Thoracic aorta (tissue), 2 donors: ENCODE measurements at places on chromosomes 7 and 10.

DNA sequence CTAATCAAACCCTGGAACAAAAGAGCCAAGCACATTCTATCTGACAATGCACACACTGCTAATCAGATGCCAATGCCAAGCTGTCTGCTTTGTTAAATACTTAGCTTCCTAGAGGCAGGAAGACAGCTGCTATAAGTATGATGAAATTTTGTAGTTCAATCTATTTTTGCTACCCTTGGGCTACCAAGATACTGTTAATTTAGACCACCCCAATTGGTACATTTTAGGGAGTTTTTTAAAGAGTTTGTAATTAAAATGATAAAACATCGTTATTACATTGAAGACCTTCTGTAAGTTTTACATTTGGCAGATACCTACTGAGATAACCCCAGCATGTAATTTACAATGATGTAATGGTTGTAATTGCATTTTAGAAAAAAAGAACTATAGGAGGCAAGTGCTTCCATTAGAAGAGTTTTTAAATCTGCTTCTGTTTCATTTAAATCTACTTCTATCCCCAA lies 268.5 kb downstream of the ADK start:
- DNase-seq, result no peak

- DNase-seq, result no peak
These were observed 74.8 kb upstream of the ASAH2 start for GRCh38 chr10:50326172-50326555.

DNA sequence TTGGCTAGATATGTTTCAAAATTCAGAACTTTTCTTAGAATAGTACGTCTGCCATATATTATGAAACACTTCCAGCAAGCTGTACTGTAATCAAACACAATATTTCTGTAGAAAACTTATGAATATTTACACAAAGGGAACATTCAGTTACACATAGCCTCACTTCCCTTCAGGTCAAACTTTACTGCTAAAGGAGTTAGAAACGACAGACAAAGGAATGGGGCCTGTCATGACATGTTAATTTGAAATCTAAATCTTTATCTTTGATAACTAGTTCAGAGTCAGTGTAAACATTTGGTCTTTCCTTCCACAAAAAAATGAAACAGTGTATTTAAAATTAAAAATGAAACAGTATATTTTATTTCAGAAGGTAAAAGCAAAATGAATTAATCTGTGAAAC lies 1.0 kb upstream of the CROT start:
- no peak for DNase-seq

DNA sequence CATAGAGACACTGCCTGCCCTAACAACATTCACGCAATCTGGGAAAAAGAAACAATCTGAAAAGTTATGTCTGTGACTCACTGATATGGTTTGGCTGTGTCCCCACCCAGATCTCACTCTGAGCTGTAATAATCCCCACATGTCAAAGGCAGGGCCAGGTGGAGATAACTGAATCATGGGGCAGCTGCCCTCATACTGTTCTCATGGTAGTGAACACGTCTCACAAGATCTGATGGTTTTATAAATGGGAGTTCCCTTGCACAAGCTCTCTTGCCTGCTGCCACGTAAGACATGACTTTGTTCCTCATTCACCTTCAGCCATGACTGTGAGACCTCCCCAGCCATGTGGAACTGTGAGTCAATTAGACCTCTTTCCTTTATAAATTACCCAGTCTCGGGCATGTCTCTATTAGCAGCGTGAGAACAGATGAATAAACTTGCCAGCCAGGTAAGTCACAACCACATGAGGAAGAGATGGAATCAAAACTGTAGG lies 341.5 kb upstream of the AOAH start:
- DNase-seq, result no peak

- no peak for DNase-seq
These were observed 64.8 kb upstream of the INSIG1 start for GRCh38 chr7:155232911-155233310.

DNA sequence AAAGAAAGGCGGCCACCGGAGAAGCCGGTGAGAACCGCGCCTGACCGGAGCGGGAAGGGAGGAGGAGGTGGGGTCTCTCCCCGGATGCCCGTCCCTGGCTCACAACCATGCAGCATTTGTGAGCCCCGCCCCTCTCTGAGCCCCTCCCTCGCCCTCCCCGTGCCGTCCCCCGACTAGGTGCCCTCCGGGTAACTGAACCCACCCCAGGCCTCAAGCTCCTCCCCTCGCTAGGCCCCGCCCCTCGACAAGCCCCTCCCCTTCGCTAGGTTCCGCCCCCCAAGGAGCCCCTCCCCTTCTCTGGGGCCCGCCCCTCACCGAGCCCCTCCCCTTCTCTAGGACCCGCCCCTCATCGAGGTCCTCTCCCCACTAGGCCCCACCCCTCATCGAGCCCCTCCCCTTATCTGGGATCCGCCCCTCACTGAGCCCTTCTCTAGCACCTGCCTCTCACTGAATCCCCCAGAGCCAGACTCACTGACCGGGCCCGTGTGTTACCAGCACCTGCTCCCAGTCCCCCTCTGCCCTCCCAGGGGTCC lies 42.2 kb upstream of the HSPB1 start:
- DNase-seq, result no peak

GRCh38 chr7:11188529-11189310 lies 215.0 kb downstream of the PHF14 start:
- no peak for DNase-seq

DNA sequence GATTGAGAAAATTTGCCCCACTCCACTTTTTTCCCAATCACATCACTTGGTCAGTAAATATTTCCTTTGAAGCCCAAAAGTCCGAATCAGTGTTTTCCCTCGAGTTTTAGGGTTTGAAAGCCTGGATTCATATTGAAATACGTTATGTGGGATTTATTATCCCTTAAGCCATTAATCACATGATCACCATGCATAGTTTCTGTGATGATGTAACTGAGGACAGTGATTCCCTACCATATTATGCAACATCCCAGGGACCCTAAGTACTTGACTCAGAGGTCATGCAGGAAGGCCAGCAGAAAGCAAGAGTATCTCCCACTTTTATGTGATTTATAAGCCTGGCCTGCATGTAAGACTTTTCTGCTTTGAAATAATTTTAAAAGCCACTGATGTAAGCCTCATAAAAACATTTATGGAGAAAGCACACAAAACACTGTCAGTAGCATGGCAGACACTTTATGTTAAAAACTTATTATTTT lies 630.6 kb upstream of the ZWINT start:
- no peak for DNase-seq

GRCh38 chr7:130973637-130974036 lies 239.6 kb upstream of the KLF14 start:
- no peak for DNase-seq

- DNase-seq, result peak; percentile 13
These were observed 442.5 kb downstream of the KCNMA1 start for GRCh38 chr10:77195101-77195500.

DNA sequence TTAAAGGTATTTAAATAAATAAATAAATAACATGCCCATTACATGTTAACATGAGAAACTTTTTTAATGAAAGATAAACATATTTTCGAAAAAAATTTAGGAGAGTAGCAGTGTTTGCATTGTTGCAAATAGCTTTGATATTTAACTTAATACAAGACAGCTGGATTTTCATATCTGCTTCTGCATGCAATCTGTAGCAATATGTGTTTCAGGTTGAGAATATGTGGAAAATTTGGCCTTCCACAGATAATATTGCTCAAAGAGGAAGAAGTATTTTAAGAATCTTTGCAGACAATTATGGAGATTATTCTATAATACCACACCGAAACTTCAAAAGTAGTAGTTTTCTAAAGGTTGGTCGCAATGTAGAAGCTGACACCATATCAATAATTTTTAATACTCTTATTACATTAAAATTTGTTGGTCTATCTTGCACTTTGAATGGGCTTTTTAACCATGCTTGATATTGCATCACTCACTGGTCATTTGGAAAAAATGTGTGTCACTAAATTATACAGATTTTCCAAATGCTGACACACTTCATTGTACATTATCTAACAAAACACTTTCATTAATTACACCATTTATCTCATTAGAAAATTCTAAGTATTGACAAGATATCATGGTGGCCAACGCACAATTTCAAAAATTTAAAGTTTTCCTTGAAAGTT lies 229.8 kb upstream of the HDAC9 start:
- DNase-seq, result no peak

DNA sequence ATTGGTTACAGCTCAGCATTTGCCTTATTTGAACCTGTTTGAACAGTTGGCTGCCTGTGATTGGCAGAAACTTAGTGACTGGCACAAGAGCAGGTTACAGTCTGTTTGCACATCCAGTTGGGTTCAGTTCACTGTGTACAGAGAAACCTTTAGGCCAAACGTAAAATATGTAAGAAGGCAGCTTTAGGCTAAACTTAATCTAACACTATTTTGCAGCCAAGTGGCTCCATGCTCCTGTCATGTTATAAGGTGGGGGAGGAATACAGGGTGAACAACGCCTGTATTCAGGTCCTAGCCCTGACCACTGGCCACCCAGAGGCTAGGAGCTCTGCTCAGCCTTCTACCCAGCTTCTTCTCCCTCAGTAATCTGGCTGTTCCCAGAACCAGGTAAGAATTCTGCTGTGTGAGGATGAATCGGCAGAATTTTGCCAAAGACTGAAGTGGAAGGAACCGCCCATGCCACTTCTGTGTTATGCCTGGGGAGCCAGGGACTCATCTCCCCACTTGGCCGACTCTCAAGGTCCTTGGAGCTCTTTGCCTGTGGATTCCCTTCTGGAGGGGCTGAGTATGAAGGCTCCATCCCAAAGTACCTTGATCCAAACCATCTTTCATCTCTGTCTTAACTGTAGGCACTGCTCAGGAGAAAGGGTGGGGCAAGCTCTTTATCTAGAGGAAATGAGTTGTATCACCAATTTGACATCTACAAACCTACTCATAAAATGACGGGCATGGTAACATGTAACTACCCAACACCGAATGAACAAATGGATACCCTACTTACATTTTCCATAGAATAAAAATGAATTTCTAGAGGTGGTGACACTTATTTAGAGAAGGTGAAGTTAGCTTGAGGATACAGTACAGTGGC lies 164.4 kb upstream of the NAMPT start:
- no peak for DNase-seq

DNA sequence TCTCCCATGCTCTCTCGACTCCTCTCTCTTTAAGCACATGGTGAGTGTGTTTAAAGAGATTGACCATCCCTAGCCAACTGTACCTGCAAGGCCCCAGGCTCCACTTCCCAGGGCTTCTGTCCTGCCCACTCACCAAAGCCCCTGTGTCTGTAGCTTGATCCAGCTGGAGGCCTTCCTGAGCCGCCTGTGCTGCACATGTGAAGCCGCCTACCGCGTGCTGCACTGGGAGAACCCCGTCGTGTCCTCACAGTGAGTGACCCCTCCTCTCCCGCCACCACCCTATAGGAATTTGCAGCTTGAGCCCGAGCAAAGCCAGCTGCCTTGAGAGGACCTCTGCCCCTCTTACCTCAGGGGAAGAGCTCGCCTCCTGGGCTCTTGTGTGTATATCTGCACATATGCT lies 11.2 kb downstream of the ZFYVE27 start:
- DNase-seq, result no peak

DNA sequence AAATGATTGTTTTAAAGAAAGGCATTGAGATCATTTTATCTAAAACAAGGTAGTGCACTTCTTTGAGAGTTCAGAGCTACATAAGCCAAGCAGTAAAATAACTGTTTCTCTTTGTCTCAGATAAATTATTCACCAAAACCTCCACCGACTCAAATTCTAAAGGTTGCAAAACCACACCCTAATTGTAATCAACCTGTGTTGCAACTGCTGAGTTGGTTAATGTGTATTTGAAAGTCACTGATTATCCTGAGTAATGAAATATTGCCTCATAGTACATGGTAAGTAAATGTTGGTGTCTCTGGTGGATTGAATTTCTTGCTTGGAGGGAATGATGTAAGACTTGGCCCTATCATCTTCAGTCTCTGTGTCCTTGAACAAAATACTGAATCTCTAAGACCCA lies 35.9 kb upstream of the CYP2C9 start:
- no peak for DNase-seq

DNA sequence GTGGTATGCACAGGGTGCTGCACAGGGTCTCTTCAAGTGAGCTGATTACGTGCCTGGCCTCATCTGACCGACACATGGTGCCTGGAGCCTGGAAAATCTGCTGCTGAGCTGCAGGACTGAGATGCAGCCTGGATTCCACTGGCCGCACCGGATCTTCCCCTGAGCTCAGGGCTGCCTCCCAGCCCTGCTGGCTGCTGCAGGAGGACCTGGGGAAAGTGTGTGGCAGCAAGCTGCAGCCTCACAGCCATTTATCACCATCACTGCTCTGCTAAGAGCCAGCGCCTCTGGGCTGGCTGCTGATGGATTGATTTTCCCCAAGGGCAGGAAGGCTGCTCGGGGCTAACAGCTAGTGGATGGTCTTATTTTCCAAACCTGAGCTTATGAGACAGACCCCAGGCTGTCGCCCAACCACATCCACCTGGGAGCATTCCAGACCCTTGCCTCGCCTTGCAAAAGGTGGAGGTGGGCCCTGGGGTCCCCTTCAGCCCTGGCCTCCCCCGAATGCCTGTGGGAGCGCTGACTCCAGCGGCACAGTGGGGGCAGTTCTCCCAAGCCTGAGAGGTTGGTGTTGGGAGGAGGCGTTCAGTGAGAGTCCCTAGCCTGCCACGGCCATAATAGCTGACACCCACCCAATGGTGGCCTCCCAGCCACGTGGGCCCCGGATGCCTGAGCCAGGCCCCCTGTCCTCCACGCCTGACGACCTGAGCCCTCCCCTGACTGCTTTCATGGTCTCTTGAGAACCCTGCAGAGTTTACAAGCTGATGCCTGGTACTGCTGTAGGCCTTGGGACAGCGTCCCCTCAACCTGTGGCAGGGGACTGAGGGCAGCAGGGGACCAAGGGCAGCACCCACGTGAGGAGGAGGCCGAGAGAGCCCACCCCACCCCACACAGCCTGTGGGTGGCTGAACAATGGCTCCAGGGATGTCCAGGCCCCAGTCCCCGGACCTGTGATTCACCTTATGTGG lies 38.2 kb downstream of the STK32C start:
- DNase-seq, result no peak

DNA sequence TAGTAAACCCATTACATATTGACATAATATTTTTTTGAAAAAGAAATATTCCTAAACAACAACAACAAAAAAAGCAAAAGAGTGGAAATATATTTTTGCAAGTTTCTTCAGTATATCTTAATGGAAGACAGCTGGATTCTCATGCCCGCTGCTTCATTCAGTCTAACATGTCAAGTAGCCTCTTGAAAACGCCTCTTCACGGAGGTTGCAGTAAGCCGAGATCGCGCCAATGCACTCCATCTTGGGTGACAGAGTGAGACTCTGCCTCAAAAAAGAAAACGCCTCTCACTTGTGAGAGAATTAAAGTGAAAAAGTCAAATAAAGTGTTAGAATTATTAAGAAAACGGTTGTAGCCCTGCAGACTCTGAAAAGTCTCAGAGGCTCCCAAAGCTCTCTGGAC lies 1.3 kb downstream of the CUTC start:
- DNase-seq, result no peak

DNA sequence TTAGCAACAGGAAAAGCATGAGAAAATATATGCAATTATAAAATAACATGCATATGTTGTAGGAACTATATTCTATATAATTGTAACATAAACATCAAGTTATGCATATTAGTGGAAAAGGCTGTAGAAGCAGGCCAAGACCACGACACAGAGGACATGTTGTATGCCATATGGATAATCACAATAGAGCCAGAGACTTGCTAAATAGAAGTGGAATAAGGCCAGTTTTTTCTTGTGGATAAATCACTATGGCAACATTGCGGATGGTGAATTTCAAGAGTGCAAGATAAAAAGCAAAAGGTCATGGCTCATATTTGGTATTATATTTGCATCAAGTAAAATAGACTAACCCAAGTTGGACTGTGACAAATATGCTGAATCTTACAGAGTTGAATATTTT lies 93.0 kb downstream of the PCDH15 start:
- no peak for DNase-seq
